Activated naive CD8-positive, alpha-beta T cell treated with anti-CD3 and anti-CD28 coated beads, Interleukin-2, amount 10 ng/mL, durations not matched to agents 7 days and 5 days (primary cell): ENCODE measurements at places on chromosomes 2 and 18. TPM values are rescaled to one million over a fixed set of nuclear protein-coding genes. Genes with fewer than 3 reads are reported as not detected.
A peak's percentile ranks its signal among the peaks of the same experiment; 100 is the strongest.

DNA sequence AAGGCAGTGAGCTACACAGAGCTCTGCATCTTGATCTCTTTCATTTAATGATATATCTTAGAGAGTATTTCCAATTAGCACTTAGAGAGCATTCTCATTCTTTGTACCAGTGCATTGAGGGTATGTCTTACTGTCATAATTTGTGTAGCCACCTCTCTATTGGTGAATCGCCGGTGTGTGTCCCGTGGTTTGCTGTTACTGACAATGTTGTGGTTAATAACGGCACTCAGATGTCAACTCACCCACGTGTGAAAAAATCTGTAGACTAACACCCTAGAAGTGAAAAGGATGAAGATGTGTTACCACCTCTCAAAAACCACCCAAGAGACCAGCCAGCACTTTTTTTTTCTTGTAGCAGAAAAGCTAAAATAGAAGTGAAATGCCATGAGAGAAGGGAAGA, 37.1 kb downstream of the TEX51 start:
- H3K27me3 ChIP-seq: peaks cover 3% of the 10 kb centered on the region
- no peak overlapping the region for H3K27ac ChIP-seq

Gene CENPA
- total RNA-seq: 30.5 TPM

DNA sequence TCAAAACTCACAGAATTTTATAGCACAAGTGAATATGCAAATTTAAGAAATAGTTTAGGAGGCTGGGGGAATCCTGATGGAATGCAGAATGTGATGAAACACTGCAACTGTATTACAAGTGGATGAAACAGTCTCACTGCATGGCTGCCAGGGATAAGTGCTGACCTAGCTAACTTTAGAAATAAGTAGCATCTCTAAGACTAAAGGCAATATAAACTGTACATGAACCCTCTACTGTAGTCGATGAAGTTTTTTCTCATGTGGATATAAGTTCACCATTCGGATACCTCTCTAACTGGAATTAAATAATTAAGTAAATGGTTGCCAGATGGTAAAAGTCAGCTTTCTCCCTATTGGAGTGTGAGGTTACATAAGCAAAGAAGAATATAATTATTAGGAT, 777.8 kb upstream of the RAB6C start:
- no peak overlapping the region for H3K27ac ChIP-seq
- H3K27me3 ChIP-seq: no peaks in the 10 kb centered on the region
- no peak for DNase-seq
- H3K4me3 ChIP-seq: no peak overlapping the region
- no peaks in the 10 kb centered on the region for H3K4me1 ChIP-seq
- H3K36me3 ChIP-seq: no peaks in the 10 kb centered on the region

GRCh38 chr18:79882522-79883241, 68.8 kb downstream of the SLC66A2 start:
- H3K4me1 ChIP-seq: no peaks in the 10 kb centered on the region
- no peak overlapping the region for H3K27ac ChIP-seq
- H3K4me3 ChIP-seq: no peak overlapping the region
- peak; percentile 18 for DNase-seq
- H3K27me3 ChIP-seq: no peaks in the 10 kb centered on the region

Gene LONRF2
- 0.09 TPM for total RNA-seq

GRCh38 chr2:233996000-233996399, 54.5 kb upstream of the SPP2 start:
- peaks cover 2% of the 10 kb centered on the region for H3K27me3 ChIP-seq
- peak overlapping the region; percentile 37 for H3K27ac ChIP-seq
- no peak for DNase-seq
- H3K36me3 ChIP-seq: peaks cover 6% of the 10 kb centered on the region
- peak overlapping the region; percentile 31 for H3K4me3 ChIP-seq

GRCh38 chr18:74264303-74265020, 27.3 kb downstream of the CYB5A start:
- H3K4me1 ChIP-seq: no peaks in the 10 kb centered on the region
- no peak overlapping the region for H3K4me3 ChIP-seq
- no peak overlapping the region for H3K27ac ChIP-seq
- peaks cover 2% of the 10 kb centered on the region for H3K36me3 ChIP-seq
- DNase-seq: no peak

Gene ZNF2
- 6.6 TPM for total RNA-seq

Gene ATP5MC3
- 208 TPM for total RNA-seq
